Activated CD4-positive, alpha-beta T cell treated with anti-CD3 and anti-CD28 coated beads, Interleukin-2, amount 50 U/mL, for 4 hours (primary cell): ENCODE measurements at places on chromosomes 7 and 10.

- no peak for DNase-seq
These were observed 758 bp downstream of the TMEM168 start for GRCh38 chr7:112789453-112789816.

GRCh38 chr7:80942261-80943041, 23.6 kb upstream of the SEMA3C start:
- no peak for DNase-seq

GRCh38 chr7:152072421-152072820, 46.9 kb downstream of the GALNT11 start:
- no peak for DNase-seq

DNA sequence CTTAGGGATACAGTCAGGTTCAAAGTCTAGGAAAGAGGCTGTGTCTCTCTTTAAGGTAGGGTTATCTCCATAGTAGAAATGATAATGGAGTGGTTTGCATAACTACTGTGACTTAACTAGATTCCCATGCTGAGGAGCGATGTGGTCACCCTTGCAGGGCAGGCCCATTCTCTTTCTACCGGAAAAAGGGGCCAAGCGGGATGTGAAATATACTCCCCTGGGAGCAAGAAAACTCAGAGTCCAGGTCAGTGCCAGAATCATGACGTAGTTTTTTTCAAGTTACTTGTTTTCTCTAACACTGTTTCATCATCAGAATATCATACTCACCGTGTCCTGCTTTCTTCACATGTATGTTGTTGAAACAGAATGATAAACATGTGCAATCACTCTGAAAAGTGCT, 649.0 kb upstream of the ANKRD30A start:
- no peak for DNase-seq

DNA sequence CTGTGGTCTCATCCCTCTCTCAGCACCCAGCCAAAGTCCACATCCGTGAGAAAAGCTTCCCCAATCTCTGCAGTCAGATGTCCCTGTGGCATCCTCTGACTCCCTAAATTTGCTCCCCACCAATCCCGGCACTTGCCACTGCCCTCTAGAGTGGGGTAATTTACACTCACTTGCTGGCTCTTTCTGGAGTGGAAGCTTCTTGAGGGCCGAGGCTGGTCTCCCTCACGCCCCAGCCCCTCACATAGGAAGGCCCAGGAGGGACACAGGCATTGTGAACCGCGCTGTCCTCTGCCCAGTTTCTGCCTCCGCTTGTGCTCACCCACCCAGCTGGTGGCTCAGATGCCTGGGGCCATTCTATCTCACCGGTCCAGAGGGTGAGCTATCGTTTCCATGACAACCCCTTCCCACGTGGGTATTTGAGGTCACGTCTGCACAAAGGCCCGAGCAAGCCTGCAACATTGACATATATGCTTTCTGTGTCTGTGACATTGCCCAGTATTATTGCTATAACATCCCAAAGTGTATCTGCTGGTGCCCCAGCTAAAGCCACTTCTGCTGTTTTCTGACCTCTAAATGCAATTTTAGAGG, 97.3 kb upstream of the CTBP2 start:
- DNase-seq: no peak

- DNase-seq: no peak
These were observed 10.8 kb downstream of the SLIT1 start for GRCh38 chr10:97174941-97175340.

DNA sequence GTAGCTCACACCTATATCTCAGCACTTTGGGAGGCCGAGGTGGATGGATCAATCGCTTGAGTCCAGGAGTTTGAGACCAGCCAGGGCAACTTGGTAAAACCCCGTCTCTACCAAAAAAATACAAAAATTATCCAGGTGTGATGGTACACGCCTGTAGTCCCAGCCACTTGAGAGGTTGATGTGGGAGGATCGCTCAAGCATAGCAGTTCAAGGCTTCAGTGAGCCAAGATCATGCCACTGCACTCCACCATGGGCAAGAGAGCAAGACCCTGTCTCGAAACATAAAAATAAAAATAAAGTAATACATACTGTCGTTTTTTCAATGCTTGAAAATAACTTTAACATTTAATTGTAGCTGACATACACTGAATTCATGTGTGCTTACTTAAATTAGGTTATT, 57.3 kb downstream of the REEP3 start:
- DNase-seq: no peak

DNA sequence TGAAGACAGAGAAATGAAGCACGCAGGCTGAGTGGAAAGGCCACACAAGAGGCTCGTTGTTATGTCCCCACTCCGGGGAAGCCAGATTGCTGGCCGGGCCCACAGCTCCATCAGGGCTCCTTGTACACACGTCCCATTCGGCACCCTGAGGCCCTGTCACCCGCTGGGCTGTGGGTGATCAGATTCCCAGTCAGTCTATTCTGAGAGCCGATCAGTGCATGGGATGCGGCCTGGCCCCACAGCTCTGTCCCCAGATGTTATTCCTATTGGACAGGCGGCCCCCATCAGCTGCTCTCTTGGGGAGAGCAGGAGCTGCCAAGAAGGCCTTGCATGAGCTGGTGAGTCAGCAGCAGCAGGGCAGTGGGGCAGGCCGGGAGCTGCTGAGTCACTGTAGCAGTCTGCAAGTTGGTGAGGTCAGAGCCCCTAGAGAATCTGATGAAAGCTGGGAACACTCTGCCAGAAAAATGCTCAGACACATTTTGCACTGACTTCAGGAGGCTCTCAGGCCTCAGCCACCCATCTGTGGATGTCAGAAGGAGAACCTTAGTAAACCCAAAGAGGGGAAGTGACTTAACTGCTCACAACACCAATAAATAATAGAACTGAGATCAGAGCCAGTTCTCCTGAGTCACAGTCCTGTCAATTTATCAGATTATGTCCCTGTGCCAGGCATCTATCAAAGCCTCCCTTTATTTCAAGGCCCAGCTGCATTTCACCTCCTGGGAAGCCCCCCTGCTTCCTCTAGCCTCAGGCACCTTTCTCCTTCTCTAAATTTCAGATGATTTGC, 9.4 kb upstream of the PSAP start:
- no peak for DNase-seq

- no peak for DNase-seq
These were observed 34.7 kb downstream of the IMMP2L start for GRCh38 chr7:111527545-111527944.

DNA sequence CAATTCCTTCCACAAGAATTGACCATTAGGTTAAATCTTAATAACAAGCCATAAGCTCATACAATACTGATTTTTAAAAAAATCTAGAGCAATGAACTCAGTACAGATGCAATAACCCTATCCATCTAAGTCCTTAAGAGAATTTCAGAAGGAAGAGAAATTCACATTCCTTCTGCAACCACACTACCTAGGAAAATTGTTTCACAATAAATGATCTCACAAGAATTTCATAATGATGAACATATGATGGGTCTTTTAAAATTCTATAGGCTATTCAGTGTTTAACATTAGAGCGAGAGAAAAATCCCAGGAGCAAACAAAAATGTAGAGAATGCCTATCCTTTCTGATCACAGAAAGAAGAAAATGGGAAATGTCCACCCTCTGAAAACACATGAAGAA, 70.0 kb upstream of the MAGI2 start:
- DNase-seq: no peak

- DNase-seq: no peak
These were observed 88.0 kb downstream of the MDFIC start for GRCh38 chr7:115009736-115010440.

GRCh38 chr10:126397640-126398382, 9.5 kb upstream of the ADAM12 start:
- DNase-seq: no peak

GRCh38 chr10:111756217-111757061, 427.1 kb downstream of the GPAM start:
- DNase-seq: no peak

GRCh38 chr10:15472008-15472407, 100.9 kb upstream of the FAM171A1 start:
- DNase-seq: no peak

DNA sequence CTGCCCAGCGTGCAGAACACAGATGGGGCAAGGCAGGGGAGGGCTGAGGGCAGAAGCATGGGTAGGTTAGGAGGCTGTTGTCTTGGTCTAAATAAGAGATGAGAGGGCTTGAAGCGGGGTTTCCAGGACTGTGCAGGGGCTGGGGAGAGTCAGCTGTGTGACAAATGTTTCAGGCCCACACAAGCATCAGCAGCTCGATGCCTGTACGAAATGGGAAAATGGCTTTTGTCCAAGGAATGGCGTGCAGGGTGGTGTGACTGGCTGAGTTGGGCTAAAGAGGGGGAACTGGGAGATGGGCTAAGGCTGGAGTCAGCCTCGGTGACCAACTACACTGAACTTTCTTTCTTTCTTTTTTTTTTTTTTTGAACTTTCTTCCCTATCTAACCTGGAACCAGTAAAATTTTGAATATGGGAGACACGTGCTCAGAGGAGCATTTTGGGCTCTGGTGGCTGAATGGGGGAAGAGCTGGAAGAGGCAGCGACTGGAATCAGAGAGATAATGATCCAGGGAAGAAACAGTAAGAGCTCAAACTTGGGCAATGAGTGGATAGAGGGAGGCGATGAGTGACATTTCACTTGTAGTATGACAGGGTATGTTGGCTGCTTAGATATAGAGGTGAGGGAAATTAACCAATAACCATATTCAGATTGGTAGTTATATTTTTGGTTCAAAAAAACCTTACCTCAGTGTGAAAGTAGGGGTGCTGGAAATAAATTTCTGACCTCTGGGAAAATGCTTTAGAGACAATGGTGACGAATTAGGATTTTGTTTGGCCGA, 10.2 kb upstream of the EPHA1 start:
- DNase-seq: no peak

DNA sequence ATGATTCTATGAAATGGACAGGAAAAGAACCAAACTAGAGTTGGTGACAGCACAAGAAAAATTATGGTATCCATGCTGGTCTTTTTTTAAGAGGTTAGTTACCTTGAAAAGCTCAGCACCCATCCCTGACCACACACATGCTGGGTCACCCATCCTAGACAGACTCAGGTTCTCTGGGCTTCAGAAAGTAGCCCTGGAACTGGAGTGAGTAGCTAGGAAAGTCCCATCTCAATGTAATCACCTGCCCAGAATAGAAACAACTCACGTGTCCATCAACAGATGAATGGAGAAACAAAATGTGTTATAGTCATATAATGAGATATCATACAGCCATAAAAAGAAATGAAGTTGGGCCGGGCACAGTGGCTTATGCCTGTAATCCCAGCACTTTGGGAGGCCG, 37.0 kb downstream of the GSDME start:
- no peak for DNase-seq

- no peak for DNase-seq
These were observed 13.5 kb upstream of the HIPK2 start for GRCh38 chr7:139791316-139791715.

GRCh38 chr10:78081292-78081691, 47.6 kb downstream of the RPS24 start:
- DNase-seq: no peak

DNA sequence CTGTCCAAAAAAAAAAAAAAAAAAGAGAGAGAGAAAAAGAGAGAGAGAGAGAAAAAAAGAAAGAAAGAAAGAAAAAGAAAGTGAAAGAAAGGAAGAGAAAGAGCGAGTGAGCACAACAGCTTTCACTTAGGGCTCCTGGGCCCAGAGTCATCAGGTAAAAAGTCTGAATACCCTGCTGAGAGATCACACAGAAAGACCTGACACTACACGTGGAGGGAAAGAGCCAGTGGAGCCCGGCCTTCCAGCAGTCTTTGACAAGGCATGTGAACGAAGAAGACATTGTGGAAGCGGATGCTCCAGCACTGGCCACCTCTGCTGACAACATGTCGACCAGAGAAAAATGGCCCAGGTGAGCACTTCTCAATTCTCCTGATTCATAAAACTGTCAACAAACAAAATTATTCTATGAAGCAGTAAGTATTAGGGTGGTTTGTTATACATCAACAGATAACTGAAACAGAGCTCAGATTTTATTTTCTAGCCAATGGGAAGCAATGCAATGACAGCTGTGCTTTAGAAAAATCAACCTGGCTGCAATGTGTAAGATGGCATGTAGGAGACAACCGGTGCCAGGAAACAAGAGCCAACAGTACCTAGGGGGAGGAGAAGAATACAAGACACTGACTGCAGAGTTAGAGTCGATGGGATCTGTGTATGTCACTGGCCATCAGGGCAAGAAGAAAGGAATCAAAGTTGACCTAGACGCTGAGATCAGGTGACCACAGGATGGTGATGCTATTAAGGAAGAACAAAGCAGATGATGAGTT, 4.4 kb downstream of the RNF216 start:
- no peak for DNase-seq

DNA sequence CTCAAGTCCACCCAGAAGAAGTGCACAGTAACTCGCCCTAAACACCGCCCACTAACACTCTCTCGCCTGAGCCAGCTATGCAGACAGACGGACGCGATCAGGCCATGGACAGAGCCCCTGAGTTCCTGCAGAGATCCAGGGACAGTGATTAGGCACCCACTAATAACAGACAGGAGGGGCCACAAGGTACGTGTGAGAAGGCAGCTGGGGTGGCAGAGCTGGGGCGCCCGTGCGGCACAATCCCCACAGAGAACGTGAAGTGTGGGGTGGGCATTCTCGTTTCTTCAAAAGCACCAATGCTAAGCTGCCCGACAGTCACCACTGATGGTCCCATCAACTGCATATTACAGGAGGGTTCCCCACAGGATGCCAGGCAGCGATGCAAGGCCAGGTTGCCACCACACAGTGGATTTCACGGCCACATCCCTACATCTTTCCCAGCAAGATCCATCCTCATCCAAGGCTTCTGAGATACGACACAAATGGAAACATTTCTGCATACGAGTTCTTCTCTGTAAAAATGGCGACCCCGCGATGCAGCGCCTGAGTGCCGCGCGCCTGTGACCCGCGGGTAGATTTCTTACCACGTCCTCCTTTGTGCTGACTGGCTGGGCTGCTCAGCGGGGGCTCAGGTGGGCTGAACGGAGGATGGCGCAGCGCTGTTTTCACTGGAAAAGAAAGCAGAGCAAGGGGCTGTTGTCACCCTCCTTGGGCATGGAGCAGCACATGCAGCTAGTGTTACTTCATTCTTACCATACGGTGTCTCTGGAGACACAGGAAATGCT, 237.5 kb downstream of the TNS3 start:
- no peak for DNase-seq

DNA sequence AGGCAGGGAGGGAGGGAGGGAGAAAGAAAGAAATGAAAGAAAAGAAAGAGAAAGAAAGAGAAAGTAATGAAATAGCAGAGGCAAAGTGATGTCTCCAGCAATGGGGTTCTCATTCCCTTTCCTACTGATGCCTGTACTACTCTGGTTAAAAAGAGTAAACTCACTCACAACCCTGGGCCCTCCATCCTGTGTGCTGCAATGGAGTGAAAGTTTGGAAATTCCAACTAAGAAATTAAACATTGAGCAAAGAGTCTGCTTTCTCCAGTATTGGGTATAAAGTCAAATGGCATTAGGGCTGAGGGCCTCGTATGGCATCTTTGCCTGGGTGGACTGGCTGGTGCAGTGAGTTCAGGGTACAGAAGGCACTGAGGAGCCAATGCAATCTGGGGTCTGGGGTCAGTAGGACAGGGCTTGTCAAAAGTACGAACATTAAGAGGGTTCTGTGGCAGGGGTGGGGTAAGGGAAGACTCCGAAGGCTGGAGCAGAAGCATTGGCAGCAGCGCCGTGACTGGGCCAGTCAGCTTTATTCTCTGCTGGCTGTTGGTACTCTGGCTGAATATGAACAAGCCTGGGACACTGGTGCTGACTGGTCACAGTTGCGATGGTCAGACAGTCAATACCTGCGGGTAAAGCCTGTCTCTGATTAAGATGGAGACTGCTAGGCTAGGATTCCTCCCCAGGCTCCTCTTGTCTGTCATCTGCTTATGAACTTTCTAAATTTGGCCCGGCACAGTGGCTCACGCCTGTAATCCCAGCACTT, 24.1 kb upstream of the TNS3 start:
- no peak for DNase-seq

- DNase-seq: peak; percentile 13
These were observed 21.4 kb downstream of the ZKSCAN5 start for GRCh38 chr7:99525713-99526440.
